ENCODE measurements at places on chromosomes 1 and 21.

GRCh38 chr1:69258842-69259241 lies 308.9 kb upstream of the LRRC7 start:
- DNase-seq = no peak

DNA sequence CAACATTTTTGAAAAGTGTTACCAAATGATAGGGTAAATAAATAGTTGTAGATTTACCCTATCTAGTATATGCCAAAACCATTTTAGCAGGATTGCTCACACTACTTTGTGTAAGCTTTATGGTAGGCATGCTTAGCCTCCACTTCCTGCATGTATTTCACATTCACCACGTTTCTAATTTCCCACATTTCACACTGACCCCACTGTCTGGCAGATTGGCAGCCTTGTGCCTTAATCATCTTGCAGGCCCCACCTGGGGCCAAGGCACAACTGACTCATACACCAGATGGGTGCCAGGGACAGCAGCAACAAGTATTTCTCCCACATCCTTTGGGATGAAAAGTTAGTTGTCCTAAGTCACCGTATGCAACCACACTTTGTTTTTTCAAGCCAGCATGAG lies 21.2 kb upstream of the CENPF start:
- DNase-seq = no peak

DNA sequence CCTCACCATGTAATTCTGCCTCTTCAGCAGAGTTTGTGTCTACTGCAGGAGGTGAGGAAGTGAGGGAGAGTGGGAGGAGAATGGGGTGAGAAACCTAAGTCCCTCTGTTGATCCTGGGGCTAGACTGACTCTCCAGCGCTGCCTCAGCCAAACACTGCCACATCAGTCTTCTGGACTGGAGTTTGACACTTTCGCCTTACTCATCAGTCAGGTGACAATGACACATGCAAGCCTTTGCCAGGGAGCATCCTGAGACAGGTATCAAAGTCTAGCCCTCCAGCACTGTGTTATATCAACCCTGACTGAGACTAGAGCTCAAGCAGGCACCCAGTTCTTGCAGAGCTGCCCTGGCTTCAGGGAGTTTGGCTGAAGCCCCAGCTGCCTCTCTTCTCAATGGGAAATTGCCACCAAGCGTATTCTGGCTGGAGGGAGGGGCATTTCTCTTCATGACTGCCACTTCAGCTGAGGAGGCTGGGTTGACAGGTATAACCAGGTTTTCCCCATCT lies 33.3 kb upstream of the SUCO start:
- no peak for DNase-seq

DNA sequence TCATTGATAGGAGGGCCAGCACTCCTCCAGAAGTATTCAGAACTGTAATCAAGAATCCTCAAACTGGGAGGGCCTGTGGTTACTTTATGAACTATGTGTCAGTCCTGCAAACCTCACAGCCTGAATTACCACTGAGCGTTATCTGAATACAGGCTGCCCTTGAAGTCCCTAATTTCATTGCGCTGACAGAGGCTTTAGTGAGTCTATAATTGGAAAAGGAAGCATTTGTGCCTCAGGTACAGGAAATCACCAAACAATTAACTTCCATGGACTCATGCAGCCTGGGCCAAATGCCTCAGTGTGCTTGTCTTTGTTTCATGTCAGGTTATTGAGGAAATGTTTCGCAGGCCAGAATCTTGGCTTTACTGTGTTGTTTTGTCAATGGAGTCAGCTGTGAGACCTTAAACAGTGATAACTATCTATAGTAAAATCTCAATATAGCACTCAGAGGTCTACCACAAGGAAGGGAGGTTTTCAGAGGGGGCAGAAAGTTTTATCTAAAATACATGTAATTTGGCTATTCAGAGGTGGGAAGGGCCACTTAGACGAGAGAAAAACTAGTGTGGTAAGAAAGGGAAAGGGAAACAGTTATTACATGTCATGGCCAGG lies 32.9 kb upstream of the DOCK7 start:
- no peak for DNase-seq

DNA sequence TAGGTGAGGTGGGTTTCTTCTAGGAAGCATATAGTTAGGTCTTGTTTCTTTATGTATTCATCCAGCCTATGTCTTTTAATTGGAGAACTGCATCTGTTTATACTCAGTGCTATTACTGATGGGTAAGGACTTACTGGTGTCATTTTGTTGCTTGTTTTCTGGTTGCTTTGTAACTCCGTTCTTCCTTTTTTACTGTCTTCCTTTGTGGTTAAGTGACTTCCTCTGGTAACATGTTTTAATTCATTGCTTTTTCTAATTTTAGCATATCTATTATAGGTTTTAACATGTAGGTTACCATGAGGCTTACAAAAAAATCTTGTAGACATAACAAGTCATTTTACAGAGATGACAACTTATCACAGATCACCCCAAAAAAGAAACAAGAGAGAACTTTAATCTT lies 160.8 kb downstream of the VAV3 start:
- no peak for DNase-seq

GRCh38 chr21:25967181-25967900 lies 203.2 kb downstream of the APP start:
- DNase-seq = peak; percentile 15

Data from renal cortex interstitium (tissue), 15 donors.